Omental fat pad (tissue), 4 donors: ENCODE measurements at places on chromosomes 3 and 15.

GRCh38 chr15:37135225-37135624, 34.9 kb upstream of the MEIS2 start:
- DNase-seq, result no peak

DNA sequence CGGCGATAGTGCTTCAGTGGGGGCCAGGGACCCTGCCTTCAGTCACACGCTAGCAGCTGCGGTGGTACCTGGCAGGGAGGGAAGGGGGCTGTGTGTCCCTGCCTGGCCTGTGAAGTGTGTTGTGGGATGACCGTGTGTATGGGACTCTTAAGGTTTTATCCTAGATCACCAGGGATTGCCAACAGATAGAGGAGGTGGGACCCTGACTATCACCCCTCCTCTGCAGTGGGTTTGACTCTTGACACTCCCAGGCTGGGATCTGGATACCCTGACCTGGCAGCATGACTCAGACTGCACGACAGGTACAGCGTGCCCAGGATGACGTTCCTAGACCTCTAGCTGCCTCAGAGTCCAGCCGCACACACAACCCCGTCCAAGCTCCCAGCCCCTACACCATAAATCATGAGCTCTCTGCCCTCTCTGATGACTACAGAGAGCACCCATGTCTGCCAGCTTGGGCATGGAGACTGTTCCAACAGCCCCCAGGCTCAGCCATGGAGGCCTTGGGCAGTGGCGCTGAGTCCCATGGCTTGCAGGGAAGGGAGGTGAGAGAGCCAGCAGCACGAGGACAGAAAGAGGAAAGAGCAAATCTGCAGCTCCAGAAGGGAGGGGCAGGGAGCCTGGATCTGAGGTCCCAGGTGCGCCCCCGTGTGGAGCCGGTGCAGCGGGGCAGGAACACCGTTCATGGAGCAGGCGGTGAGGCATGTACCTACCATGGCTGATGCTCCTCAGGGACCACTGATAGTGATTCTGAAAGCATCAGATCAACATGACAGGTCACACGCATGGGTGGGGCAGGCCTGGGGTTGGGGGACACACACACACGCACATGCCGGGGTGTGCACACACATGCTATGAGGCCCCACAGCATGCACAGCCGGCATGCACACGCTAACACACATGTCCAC, 71.0 kb downstream of the ADAMTS7 start:
- no peak for DNase-seq

DNA sequence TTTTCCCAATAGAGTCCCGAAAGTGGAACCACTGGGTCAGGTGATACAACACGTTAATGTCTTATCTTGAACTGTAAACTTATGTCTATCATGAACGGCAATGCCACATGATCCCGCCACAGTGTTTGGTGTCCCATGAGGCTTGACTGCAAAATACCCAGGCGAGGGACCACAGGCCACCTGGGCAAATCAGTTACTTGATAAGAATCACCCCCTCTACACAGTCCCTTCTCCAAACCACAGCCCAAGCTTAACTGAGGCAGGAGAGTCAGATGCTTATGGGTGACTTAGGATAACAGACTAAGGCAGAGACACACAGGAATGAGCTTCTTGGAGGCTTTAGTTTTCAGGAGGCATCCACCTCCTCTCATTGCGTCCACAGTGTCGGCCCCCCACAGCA, 42.9 kb upstream of the SNRPA1 start:
- DNase-seq, result no peak

GRCh38 chr3:150292891-150293290, 115.2 kb upstream of the TSC22D2 start:
- no peak for DNase-seq

- DNase-seq, result no peak
Measured at GRCh38 chr3:127765735-127766134, 56.6 kb downstream of the MGLL start.

DNA sequence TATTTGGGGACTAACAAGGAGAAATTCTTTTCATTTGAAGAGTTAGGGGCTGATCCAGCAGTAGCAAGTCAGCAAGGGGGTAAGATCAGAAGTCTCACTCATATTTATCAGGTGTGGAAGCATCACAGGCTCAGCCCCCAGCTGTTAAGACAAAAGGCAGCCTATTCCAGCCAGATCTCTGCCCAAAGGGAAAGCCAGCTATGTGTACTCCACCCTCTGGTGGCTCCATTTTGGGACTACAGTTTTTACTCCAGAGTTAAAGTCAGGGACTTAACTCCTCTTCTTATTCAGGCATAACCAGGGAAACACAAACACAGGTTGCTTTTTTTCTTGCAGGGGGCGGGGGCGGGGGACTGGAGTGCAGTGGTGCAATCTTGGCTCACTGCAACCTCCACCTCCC, 19.2 kb downstream of the UBP1 start:
- no peak for DNase-seq

DNA sequence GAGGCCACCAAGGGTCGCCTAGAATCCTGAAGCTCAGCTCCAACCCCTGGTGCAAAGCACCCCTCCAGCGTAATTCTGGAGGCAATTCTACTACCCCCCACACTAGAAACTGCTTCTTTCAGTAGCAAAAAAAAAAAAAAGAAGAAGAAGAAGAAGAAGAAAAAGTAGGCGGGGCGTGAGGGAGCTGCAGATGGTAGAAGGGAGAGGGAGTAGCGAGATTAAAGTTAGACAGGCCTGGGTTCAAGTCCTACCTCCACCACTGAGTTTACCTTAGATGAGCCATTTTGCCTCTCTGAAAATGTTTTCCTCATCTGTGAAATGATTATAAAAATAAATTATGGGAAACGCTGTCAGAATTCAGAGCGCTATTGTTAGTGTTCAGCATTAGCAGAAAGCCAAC, 913 bp downstream of the FAM174B start:
- DNase-seq, result no peak

- no peak for DNase-seq
Measured at GRCh38 chr3:114393367-114394072, 99.7 kb downstream of the TIGIT start.

GRCh38 chr15:98126326-98127085, 166.0 kb downstream of the ARRDC4 start:
- DNase-seq, result no peak

- DNase-seq, result no peak
Measured at GRCh38 chr3:39317571-39318169, 11.8 kb upstream of the CCR8 start.

- no peak for DNase-seq
Measured at GRCh38 chr3:123637131-123637530, 52.3 kb upstream of the HACD2 start.

DNA sequence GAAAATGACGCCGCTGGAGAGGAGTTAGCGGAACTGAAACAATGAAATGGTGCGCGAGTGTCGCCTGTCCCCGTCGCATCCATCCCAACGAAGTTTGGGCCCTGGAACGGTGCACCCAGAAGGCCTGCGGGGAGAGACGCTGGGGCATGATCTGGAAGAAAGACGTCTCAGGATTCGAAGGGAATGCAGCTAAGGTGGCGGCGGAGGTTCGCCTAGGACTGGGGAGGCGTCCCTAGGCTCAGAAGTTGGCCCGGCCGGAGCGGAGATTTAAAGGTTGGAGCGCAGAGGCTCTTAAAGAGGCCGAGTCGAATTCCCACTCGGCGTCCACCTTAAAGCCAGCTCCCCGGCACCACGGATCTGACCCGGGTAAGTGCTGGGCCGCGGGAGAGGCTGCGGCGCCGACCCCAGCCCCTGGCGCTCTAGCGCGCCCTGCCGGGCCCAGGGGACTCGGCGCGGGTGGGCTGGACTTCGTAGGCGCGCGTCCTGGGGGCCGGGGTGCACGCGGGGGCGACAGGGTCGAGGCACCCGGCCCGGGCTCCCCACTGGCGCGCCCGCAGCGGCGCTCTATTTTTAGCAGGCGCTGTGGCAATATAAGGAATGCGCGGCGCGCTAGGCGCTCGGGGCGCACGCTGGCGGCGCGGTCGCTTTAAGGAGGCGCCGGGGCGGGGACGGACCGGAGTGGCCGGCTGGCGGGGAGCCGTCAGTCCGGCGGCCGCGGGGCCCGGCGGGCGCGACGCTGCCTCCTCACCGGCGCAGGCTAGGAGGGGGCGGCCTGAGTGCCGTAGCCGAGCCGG, at the start of gene MRAS:
Gene MRAS, plus strand, starts transcription at position 620 of the 794 bp plus-strand sequence. CDS start 24,305 bp downstream, outside the sequence.
- DNase-seq, result peak; percentile 33
